CD4-positive, alpha-beta T cell treated with Interleukin-10 for 1 hour (primary cell): ENCODE measurements at places on chromosomes 4 and X.

GRCh38 chrX:104166735-104167436 lies 633 bp downstream of the FAM199X start:
- DNase-seq: no peak

DNA sequence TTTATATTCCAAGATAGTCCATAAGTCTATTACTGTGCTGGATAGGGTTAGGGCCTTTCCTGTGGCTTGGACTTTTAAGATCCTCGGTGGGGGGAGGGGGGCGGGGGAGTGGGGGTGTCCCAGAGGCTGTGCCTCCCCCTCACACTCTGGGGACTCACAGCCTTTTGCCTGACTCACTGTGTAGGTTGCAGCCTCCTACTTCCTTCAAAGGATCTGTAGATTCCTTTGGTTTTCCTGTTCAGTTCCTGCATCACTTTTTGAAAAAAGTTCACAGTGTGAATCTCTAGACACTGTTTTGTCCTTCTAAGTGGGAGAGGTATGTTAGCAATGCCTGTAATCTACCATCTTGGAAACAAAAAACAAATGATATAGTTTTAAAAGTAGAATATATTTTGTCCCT lies 999.9 kb downstream of the GLUD2 start:
- DNase-seq: no peak

GRCh38 chrX:151536571-151536970 lies 26.9 kb upstream of the PASD1 start:
- DNase-seq: no peak

DNA sequence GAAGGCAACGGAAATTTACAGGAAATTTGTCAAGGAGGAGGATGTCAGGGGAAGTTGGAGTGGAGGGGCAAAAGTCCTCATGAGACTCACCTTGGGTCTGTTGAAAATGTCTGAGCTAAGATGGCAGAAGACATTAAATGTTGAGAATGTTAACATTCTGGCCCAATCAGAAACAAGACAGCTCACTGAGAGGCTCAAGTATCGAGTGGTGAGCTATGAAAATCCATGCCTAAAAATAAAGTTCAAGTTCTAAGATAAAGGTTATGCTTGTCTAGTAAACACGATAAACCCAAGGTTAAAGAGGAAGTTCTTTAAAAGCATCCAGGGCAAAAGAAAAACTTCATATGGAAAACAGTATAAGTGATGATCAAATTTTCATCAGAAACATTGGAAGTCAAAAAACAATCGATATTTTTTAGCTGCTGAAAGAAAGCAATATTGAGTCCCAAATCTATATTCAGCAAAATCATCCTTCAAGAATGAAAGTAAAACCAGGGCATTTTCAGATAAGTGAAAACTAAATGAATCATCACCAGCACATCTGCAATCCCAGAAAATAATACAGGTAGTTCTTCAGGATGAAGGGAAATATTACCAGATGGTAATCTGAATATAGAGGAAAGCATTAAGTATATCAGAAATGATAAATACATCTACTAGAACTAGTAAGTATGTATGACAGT lies 462.4 kb downstream of the TLL1 start:
- no peak for DNase-seq

- DNase-seq: no peak
Observed at GRCh38 chr4:6258741-6259140, 10.9 kb upstream of the WFS1 start.
